ENCODE measurements at places on chromosomes 2 and 18.
A peak's percentile ranks its signal among the peaks of the same experiment; 100 is the strongest.

DNA sequence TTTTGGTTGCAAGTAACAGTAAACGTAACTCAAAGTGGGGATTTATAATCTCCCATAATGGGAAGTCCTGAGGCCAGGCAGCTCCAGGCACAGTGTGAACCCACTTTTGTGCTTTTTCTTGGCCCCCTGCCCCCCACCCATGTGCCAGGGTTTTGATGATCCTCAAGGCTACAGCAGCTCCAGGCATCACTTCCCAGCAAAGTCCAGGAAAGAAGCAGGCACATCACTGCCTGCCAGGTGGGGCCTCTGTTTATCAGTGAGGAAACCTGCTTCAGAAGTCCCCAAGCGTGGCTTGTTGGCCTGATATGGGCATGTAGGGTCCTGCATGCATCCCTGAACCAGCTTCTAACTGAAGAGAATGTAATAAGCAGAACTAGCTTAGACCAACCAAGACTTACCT is 299.2 kb upstream of the SKOR2 start:
- no peak for DNase-seq

DNA sequence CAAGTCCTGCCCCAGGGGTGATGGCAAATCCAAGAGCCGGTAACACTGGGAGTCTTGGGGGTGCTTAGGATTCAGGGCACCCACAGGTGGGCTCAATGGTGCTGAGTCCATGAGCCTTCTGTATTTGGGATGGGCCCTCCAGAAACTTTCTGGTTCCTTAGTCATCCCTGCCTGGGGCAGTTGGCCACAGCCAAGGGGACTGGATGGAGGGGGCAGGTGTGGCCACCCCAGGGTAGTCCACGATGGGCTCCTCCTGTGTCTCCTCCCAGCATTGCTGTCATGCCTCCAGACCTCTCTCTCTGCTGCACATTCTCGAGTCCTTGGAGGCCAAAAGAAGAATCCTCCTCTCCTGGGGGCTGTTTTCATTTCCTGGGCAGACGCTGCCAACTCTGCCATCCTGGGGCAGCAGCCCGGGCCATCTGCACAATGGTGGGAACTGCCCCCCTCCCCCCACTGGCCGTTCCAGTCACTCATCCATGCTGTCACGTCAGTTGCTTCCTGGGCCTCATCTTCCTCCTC is 158.0 kb upstream of the TWIST2 start:
- DNase-seq = no peak

DNA sequence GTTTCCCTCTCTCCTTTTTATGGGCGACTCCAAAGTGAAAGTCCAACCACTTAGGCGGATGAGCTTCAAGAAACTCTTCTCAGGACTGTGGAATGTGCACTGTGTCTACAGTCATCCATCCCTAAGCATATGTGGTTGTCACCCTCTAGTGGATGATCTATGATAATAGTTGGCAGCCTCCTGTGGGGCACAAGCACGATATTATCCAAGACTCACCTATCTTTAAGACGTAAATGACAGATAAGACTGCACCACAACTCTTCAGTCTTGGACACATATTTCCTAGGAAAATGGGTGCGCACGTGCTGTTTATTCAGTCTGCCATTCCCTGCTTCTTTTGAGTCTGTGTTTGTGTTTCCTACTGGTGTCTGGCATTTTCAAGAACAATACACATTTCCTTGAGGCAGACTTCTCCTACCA is 145.5 kb upstream of the CTAGE1 start:
- peak; percentile 92 for DNase-seq

GRCh38 chr2:204024503-204024902 is 87.9 kb downstream of the ICOS start:
- peak; percentile 81 for DNase-seq

DNA sequence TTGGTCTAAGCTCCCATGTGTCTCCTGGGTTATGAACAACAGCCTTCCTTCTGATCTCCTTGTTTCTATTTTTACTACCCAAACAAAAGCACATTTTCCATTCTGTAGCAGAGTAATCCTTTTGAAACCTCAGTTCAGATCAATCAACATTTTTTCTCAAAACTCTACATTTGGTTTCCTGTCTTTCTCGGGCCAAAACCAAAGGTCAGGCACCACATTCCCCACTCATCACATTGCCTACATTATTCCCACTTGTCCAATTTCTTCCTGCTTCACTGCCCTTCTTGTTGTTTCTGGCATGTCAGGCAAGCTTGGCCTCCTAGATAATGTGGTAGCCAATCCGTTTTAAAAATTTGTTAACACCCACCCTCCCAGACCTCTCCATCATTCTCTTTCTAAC is 196.8 kb downstream of the PPP1R1C start:
- DNase-seq = no peak

GRCh38 chr2:153474876-153475435 is 3.6 kb downstream of the RPRM start:
- no peak for DNase-seq

GRCh38 chr18:78721238-78721875 is 258.3 kb upstream of the SALL3 start:
- no peak for DNase-seq

DNA sequence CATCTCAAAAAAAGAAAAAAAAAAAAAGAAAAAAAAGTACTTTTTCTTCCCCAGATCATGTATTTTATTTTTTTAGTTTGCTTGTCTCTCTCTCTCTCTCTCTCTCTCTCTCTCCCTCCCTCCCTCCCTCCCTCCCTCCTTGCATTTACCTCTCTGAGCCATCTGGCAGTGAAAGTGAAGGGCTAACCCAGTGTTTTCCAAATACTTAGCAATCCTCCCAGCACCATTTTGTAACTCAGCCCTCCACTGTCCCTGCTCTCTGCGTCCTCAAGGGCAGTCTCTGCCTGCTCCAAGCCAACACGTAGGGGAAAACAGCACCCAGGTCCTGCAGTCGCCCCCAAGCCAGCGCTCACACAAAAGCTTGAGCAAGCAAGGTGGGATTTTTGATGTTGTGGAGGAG is 19.6 kb upstream of the TEX44 start:
- DNase-seq = no peak

All from adipocyte (in vitro differentiated cells).